ENCODE measurements at places on chromosomes 2 and 18.

- DNase-seq: peak; percentile 50
Measured at GRCh38 chr2:10947005-10947440, 35.3 kb downstream of the KCNF1 start.

GRCh38 chr2:10475221-10475722, 27.1 kb upstream of the ODC1 start:
- DNase-seq: no peak

DNA sequence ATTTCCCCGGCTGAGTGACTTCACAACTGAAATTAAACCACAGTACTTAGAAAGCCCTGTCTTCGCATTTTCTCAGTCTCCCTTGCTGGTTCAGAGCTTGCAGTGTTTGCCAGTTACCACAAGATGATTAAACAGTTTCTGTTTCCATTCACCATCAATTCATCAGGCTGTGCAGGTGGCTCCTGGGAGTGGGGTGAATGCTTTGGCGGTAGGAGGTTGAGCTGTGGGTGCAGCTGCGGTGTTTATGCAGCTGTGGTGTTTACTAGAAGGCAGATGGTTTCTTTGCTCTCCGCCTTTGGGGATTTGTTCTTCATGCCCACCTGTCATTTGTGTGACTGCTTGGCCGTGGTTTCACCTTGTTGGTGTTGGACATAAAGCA, 16.1 kb downstream of the ACOXL start:
- DNase-seq: no peak

DNA sequence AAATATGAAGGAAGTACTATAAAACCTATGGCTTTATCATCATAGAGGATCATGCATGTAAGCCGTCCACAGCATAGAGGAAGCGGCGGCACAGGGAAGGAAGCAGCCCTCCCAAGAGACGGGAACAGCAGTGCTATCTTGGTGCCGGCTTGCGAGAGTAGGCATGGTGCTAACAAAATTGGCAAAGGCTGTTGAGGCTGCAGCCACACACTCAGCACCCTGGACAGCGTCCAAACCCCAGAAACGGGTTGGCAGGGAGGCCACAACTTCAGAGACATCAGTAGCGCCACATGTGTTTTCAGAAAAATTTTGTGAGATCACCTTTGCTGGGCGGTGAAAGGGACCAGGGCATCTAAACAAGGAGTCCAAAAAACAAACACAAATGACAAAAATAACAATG, 37.7 kb downstream of the NETO1 start:
- DNase-seq: peak; percentile 5

- DNase-seq: no peak
Measured at GRCh38 chr18:44798433-44799048, 117.9 kb downstream of the SETBP1 start.

DNA sequence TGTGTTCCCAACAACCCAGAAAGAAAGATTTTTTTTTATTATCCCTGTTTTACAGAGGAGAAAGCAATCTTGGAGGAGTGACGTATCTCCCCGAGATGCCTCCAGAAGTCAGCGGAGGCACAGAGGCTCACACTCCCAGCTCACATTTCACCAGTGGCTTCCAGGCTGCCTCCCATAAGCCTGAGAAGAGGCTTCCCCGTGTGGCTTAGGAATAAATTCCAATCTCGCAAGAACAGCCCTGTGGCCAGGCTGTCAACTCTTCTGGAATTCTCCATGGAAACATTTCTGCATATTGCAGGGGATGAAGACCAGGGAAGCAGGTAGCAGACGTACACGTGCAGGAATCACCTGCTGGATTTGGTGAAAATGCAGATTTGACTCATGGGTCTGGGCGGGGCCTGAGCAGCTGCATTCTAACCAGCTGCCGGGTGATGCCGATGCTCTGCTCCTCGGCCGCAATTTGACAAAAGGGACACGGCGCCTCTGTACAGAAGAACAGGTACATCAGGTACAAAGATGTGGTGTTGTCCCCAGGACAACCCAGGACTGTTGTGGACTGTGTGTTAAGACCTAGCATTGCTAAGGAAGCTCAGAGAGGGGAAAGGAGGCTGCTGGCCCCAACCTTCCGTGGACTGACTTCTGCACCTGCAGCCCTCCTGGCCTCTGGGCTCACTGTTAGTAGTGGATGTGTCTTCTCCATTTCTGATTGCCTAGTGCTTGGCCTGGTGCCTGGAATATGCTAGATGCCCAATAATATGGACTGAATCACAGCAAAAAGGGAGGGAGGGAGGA, 114.2 kb upstream of the ID2 start:
- peak; percentile 15 for DNase-seq

DNA sequence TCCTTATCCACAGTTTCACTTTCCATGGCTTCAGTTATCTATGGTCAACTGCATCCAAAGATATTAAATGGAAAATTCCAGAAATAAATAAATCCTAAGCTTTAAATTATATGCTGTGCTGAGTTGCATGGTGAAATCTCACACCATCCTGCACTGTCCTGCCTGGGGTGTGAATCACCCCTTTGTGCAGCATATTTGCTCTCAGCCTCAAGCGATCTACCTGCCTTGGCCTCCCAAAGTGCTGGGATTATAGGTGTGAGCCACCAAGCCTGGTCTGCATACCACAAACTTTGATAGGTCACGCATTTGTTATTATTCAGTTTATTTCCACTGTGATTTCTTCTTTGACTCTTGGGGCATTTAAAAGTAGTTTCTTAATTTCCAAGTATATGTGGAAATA, 117.2 kb downstream of the SPIRE1 start:
- DNase-seq: no peak

DNA sequence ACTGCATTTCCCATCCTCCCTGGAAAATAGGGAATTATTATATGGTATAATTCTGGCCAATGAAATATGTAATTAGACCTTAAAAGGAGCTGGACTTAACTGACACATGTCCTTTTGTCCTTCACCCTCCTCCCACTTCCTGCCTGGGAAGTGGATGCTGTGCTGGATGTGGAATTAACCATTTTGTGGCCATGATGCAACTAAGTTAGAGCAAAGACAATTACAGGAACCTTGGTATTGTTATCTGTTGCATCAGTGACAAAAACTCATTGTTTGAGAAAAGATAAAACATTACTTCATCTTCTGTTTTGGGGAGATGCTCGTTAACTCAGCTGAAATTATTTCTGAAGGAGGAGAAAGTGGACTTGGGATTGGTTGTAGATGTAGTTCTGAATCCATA, 227.7 kb upstream of the BOD1L2 start:
- no peak for DNase-seq

DNA sequence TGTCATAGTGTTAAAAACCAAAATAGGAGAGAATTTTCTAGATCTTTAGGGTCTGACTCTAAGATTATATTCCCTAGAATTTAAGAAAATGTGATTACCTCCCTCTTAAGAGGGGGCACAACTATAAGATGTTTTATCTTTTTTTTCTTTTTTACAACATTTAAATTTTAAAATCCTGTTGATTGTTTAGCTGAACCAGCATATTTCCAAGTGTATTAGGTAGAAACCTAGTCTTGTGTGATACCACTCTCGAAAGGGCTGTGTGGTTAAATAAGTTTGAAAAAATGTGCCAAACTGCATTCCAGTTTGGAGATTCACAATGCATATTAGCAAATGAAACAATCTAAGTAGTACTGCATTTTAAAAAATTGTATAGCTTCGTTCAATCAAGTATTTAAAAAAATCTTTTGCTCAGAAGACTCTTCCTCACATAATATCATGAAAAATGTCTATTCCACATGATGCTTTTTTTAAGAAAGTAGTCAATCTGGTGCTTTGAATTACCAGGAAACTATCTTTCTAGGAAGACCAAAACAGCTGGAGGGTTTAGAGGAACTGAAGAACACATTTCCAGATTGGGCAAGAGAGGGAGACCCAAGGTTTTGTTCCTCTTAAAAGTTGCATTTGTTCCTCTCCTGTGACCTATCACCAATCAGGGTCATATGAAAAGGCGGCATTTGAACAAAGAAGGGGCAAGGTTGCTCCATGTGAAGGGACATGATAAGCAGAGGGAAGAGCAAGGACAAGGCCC, 98.8 kb downstream of the DPP4 start:
- no peak for DNase-seq

DNA sequence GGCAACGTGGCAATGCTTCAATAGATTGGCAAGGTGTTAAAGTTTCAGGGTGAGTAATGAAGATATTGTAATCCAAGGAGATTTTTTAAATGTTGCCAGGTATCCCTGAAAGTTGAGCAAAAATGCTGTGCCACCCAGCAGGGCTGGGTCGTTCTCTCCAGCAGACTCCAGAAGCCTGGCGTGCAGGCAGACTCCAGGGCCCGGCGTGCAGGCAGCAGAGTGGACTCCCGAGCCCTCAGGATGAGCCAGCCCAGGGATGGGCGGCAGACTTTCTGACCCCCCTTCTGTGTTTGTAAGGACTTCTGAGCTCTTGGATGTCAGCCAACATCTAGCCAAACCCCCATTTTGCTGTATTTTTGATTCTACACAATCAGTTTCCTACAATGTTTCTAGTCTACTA, 289.1 kb downstream of the ZNF516 start:
- DNase-seq: no peak

- DNase-seq: no peak
Measured at GRCh38 chr18:46099463-46099862, 1.4 kb upstream of the ATP5F1A start.

GRCh38 chr2:71702971-71703898, 249.9 kb downstream of the DYSF start:
- no peak for DNase-seq

DNA sequence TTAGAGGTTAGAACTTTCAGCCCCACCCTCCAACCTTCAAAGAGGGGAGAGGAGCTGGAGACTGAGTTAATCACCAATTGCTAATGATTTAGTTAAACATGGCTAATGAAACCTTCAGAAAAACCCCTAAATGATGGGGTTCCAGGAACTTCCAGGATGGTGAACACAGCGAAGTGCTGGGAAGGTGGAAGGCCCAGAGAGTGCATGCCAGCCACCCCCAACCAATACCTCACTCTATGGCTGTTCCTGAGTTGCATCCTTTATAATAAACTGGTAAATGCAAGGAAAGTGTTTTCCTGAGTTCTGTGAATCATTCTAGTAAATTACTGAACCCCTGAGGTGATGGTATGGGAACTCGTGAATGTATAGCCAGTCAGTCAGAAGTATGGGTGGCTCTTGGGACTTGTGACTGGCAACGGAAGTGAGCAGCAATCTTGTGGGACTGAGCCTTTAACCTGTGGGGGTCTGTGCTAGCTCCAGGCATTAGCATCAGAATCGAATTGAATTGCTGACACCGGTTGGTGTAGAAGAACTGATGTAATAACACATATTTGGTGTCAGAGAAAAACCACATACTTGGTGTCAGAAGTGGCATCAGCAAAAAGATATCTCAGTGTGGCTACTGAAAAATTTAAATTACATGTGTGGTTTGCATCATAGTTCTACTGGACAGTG, 37.4 kb downstream of the NPHP1 start:
- no peak for DNase-seq

GRCh38 chr2:28300485-28301341, 91.9 kb upstream of the FOSL2 start:
- DNase-seq: peak; percentile 98

DNA sequence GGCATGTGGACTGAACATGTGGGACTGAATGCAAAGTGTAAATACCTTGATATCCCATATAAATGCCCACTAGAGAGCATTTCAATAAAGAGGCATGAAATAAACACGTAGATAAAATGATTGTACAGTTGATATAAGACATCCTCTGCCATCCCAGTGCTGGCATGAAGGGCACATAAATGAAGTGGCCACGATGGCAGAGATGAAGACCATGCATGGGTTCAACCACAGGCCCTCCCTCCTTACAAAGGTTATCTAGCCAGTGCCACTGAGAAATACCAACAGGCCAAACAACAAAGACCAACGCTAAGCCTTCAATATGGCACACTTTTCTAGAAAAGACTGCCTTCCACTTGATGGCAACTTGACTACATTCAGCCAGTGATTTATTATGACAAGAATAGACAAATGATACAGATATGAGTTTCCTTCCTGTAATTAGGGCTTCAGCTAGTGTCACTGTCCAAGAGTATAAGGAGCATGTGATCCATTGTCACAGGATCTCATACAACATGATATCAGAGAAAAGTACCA, 493.9 kb upstream of the MAP2 start:
- DNase-seq: no peak

- no peak for DNase-seq
Measured at GRCh38 chr2:43387092-43388062, 161.0 kb upstream of the ZFP36L2 start.

DNA sequence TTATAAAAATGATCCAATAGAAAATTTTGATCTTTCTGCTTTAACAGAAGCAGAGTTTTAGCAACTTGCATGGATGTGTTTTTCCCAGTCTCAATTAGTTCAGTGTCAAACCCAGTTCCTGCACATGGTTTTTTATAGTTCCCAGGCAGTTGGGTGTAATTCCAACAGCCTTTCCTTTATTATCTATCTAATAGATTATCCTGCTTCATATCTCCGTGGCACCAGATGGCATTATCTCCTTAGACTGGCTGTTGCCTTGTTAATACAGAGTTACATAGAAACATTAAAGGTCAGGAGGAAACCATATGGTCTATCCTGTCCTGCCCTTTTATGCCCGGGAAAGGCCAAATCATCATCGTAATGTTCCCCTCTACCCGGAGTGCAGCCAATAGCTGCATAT, 400.9 kb upstream of the SMIM21 start:
- no peak for DNase-seq

- no peak for DNase-seq
Measured at GRCh38 chr18:7824970-7825369, 257.9 kb downstream of the PTPRM start.

- DNase-seq: no peak
Measured at GRCh38 chr18:70263336-70263735, 25.5 kb upstream of the SOCS6 start.

DNA sequence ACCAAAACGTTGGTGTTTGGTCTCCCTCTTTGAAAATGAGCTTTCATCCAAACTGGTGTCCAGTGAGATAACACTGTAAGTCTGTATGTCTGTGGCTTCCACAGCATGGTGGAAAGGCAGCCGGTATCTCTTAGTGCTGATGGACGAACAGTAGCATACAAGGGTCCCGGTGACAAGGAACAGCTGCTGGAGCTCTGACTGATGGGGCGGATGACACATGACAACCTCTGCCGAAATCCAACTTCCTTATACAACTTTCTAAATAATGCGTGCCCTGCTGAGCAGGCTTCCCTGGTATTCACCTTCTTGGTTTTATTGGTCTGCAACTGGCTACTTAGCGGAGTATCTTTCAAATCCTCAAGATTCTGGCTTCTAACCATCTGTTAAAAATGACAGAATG, 216.2 kb downstream of the SRBD1 start:
- no peak for DNase-seq

DNA sequence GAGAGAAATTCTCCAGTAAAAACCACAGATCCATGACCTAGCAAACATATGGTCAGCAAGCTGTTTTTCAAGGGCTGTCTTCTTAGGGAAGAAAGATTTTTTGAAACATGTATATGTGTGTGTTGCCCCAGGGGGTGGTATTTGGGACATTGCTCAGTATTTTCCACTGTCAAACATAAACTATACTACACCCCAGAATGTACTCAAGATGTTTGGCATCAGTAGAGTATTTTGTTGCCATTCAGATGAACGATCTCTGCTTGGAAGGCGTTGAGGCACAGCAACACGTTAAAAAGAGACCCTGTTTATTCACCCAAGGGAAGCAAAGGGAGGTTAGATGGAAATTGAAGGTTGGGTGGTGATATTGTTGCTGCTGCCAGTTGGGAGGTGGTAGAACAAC, 30.0 kb downstream of the EEF1B2 start:
- DNase-seq: no peak

- DNase-seq: peak; percentile 37
Measured at GRCh38 chr18:63421514-63421913, 762 bp downstream of the VPS4B start.

All from mesenchymal stem cell (in vitro differentiated cells and primary cell).